ENCODE measurements at places on chromosomes 3 and 15.

DNA sequence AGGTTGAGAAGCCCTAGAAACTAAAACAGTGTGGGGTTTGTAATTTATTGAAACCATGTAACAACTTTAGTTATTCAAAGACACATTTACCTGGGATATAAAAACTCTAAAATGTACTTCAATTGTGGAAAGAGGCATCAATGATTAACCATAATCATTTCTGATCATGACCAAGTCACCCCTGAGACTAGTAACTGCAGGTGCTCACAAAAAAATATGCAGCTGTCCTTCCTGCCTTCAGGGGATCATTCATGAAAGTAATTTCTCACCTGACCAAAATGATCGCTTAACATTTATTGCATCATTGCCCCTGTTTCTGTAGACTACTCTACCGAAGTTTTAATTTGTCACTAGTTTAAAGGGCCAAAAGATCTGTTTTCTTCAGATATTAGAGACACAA is 9.0 kb downstream of the ACP3 start:
- no peak for DNase-seq

GRCh38 chr3:133476971-133477375 is 77.1 kb downstream of the BFSP2 start:
- peak; percentile 76 for DNase-seq

GRCh38 chr3:23949784-23950183 is 4.7 kb downstream of the NR1D2 start:
- DNase-seq, result no peak

- no peak for DNase-seq
Measured at GRCh38 chr15:72033285-72033684, 84.7 kb downstream of the MYO9A start.

DNA sequence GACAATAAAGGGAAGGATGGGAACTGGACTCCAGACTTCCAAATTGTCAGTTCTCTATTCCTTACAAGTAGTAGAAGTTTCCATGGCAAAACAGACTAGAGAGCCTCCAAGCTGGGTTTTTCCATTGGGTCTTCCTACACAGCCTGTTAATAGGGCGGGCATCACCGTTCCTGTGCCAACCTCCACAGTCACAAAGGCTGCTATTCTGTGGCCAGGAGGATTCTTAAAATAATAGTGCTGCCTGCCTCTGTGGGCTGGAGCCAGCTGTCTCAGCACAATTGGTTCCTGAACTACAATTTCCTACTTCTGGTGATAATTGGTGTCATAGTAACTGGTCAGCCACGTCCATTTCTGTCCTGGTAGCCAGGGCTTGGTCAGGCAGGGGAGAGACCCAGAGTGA is 38.6 kb downstream of the LYZL4 start:
- no peak for DNase-seq

DNA sequence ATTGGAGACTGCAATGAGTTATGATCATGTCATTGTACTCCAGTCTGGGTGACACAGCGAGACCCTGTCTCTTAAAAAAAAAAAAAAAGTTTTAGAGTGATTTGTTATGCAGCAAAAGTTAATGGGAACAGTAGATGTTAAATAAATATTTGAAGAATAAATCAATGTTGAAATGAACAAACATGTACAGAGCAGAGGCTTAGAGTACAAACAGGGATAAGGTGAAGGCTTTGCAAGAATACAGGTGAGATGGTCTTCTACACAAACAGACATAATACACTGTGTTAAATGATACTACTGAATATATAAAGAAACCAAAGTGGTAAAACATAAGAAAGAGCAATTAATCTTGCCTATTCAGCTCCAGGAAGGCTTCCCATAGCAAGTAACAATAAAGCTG is 265.4 kb downstream of the CNTN3 start:
- no peak for DNase-seq

DNA sequence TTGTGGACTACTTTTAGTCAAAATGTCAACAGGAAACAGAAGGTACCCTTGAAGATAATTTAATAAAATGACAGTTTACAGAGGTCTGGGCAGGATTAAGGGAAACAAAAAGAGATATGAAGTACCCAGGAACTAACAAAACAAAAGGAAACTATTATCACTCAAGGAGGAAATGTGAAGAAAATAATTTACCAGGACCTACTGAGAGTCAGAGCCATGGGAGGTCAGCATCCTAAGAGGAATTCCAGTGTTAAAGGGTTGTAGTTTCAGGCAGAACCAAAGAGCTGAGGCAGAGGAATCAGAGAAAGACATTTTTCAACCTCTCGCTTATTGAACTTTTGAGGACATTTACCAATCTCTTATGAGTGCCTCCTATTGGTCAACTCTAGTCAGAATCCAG is 408.9 kb upstream of the CBLB start:
- DNase-seq, result no peak

DNA sequence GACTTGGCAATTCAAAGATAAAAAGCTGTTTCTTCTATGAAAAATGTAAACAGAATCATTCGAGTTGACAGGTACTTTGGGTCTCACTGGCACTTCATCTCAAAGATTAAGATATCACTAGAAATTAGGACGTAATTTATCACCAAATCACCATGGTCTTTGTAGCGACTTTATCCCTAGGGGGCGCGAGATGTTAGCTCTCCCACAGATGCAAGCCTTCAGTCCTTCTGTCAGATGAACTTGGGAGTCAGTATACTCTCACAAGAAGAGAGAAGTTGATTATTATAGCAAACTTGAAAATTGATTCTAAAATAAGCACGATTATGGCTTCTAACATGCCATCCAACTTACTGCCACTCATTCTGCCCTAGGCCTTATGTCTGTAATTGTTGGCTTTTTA is 150.3 kb downstream of the ALCAM start:
- DNase-seq, result no peak

- no peak for DNase-seq
Measured at GRCh38 chr15:71716990-71717389, 93.4 kb upstream of the NR2E3 start.

GRCh38 chr3:104909198-104909597 is 457.5 kb upstream of the ALCAM start:
- DNase-seq, result peak; percentile 14

- DNase-seq, result no peak
Measured at GRCh38 chr3:127064391-127065137, 81.6 kb downstream of the PLXNA1 start.

DNA sequence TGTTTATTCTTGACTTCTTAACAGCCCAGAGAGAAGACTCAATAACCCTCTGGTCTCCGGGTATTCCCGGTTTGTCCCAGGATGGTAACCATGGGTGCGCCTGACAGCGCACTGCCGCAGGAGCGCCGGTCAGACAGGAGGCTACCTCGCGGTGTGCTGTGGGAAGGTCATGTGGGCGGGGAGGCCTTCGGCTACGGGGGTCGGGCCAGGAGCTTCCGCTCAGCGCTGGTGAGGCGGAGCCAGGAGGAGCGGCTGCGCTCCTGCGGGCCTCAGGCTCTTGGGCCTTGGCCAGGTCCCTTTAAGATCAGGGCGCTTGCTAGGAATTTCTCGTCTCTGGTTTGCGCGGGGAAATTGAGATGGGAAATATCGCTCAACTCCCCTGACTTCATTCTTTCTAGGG is 182.3 kb upstream of the NDN start:
- DNase-seq, result peak; percentile 89

DNA sequence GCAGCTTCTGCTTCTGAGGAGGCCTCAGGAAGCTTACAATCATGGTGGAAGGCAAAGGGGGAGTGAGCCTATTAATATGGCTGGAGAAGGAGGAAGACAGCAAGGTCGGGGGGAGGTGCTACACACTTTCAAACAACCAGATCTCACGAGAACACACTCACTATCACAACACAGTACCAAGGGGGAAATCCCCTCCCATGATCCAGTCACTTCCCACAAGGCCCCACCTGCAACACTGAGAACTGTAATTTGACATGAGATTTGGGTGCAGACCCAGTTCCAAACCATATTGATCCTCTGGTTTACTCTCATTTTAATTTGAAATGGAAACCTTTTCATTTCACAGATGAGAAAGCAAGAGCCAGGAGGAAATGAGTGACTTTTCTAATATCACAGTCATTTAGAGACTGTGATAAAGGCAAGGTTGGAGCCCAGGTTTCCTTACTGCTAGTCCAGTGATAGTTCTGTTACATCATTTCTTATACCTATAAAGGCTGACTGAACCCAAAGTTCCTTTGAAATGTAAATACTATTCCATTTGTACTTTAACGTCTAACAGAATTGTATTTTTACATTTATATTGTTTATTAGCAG is 105.8 kb upstream of the GAP43 start:
- DNase-seq, result no peak

GRCh38 chr3:42661593-42662022 is 8.1 kb downstream of the ZBTB47 start:
- no peak for DNase-seq

DNA sequence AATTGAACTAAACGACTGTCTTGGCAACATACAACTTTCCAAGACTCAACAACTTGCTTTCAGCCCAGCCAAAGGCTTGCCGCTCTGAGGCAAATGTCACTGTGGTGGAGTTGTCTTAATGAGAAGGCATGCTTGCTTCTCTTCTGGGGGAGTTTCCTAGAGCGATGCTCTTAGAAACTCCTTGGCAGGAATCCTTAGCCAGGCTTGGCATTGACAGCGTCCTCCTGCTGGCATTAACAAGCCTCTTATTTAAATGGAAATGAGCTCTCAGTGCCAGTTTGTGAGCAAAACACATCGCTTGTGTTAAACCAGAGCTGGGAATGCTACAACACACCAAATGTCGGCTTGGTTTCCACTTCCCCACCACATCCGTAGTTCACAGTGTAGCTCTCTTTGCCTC is 265.5 kb upstream of the TPRG1 start:
- DNase-seq, result no peak

DNA sequence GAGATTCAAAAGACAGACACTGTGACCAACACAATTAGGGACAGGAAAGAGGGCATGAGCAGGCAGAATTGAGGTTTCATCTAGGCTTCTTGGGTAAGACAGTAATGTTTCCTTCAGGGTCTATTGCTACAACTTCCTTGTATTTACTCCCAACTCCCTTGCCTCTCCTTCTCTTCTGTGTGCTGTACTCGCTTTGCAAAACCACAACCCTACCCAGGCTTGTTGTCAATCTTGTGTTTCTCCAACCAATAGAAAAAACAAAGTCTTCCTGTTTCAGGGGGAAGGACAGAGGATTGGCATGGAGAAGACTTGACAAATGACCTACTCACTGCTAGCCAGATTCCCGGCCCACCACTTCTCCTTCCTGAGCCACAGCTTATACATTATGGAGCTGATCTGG is 36.3 kb upstream of the MASP1 start:
- DNase-seq, result no peak

GRCh38 chr15:70488941-70489848 is 274.2 kb downstream of the UACA start:
- no peak for DNase-seq

- no peak for DNase-seq
Measured at GRCh38 chr3:157692468-157692867, 189.3 kb upstream of the VEPH1 start.

DNA sequence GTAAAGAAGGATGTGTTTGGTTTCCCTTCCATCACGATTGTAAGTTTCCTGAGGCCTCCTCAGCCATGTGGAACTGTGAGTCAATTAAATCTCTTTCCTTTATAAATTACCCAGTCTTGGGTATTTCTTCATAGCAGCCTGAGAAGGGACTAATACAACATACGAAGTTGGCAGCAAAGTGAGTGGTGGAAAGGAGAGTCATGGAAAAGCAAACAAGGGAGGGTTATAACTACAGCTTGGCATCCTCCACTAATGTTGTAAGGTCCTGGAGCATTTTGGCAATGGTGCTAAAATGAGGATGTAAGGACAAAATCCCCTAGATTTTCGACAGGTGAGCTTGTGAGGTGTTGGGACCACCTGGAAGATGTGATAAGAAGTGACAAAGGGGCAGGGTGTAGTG is 5.8 kb upstream of the TMEM41A start:
- no peak for DNase-seq

DNA sequence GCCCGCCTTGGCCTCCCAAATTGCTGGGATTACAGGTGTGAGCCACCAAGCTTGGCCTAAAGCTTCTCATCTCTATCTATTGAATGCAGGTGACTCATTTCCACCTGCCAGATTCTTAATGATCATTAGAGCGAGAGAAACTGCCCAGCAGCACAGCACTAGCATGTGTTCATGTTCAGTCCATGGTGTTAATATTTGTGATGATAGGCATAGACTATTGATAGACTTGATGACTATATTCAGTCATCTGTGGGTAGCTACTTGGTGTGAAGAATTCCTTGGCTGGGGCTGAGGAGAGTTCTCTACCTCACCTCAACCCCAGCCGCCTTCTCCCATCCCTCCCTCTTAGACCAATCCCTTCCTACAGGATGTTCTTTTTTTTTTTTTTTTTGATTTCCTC is 60.0 kb downstream of the ST6GAL1 start:
- no peak for DNase-seq

- DNase-seq, result no peak
Measured at GRCh38 chr3:20574746-20575145, 388.7 kb upstream of the SGO1 start.

- DNase-seq, result no peak
Measured at GRCh38 chr3:78951342-78951945, 816.4 kb downstream of the ROBO1 start.

DNA sequence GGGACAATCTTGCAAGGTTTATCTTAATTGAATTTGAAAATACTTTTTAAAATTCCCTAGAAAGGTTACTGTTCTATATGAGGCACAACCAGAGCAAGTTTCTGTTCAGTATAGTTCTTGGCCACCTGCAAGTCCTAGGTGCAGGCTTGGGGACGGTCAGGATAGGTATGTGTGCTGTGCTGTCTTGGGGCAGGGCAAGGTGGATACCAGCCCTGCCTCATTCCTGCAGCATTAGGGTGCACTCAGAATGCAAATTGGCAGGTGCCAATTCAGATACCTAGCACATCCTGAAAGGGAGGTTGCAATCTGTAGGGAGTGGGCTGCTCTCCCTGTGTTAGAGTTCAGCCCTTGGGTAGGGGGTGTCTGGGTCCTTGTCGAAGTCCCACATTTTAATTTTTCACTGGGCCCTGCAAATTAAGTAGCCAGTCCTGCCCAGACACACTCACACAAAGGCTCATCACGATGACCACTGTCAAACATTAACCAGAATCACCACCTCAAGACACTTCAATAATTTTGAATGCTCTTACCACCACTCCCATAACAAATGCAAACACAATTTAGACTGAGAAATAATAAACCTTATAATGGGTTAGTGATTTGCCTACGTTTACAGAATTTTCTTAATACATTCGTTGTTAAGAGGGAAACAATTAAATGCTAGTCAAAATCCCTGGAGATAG is 838.0 kb upstream of the NR2F2 start:
- no peak for DNase-seq

DNA sequence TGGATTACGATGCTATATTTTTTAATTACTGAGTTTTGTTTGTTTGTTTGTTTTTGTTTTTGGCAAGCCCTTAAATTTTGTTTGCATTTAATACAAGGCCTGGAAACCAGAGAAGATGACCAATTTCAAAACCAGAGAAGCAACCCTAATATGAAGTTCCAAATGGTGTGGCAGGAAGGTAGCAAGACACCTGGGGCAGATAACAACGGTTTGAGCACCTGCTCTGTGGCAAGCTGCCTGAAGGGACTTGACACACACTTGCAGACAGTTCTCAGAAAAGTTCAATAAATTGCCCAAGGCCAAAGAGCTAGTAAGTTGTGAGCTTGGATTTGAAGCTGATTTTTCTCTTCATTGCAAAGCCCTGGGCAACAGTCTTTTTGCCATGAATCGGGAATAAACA is 151.2 kb upstream of the UBE2E1 start:
- no peak for DNase-seq

GRCh38 chr3:62039586-62039985 is 333.8 kb downstream of the FEZF2 start:
- no peak for DNase-seq

GRCh38 chr3:135040321-135041240 is 245.5 kb downstream of the EPHB1 start:
- DNase-seq, result peak; percentile 60
